ENCODE measurements at places on chromosomes 12 and 14.

GRCh38 chr14:46399049-46399448 is 252.5 kb downstream of the RPL10L start:
- DNase-seq = no peak

GRCh38 chr14:24979725-24980239 is 70.2 kb downstream of the STXBP6 start:
- DNase-seq = no peak

DNA sequence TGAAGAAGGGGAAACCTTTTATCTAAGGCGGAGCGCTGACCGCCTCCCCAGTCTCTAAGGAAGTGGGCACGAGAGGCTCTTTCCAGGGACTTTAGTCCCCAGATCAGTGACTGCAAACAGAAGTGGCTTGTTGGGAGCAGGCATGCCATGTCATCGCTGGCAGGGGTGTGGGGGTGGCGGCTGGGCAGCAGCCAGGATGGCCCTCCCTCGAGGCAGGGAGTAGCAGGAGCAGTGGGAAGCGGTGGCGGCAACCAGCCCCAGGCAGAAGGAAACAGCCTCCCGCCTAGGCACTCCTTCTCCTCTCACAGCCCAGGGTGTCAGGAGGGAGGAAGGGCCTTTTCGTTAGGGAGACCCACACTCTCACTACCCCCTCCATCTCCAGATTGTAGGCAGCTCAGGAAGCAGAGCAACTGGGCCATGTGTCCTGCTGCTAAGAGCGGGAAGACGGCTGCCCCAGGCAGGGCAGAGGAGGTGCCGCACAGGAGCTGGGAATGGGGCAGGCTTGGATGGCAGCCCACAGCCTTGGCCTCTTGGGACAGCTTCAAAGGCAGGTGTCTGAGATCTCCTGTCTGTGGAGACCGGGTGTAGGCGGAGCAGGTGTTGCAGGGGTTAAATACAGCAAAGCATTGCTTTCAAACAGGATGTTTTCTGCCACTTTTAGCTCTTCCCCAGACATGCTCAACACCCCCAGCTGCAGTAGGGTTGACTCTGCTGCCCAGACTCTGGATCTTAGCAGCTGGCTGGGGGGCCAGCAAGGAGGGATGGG is 21.8 kb downstream of the VDR start:
- peak; percentile 61 for DNase-seq

DNA sequence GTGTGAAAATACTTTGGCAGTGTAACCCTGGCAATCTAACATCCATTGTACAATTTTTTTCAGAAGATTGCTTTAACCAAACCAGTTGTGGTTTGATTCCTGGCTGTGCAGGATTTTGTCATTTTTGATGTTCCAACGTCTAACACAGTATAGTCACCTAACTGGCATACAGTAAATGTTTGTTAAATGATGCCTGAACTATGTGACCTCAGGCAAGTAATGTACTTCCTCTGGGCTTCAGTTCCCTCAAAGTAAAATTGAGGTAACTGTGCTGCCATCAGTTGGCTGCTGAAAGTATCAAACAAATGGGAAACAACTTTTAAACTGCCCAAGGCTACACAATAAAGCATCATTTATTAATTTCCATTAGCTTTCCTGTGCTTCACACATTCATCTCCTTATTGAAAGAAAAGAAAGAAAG is 4.3 kb downstream of the TM7SF3 start:
- no peak for DNase-seq

- no peak for DNase-seq
Observed at GRCh38 chr12:256958-257357, 5.7 kb downstream of the SLC6A13 start.

DNA sequence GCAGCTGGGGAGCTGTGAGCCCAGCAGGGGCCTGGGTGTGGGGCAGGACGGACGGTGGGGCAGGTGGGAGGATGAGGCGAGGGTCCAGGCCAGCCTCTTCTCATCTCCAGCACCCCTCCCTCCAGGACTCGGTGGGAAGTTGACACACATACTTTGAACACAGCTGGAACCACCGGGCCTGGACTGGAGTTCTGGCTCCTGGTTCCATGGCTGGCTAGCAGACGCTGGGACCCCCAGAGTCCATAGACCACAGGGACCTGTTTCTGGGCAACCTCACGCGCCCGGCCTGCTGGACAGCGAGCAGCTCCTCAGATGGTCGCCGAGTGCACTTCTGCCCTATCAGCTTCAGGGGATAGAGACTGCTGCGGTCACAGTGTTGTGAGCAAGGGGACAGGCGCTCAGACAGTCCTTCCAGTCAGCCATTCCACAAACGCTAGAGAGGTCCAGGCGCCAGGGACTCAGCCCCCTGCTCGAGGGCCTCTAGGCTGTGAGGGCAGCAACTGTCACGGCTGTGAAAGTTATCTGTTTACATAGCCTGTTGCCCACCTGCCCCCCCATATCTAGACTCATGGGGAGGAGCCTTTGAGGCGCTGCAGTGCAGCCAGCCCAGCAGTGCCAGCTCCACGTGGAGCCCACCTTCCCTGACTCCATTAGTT is 25.2 kb downstream of the TCHP start:
- no peak for DNase-seq

DNA sequence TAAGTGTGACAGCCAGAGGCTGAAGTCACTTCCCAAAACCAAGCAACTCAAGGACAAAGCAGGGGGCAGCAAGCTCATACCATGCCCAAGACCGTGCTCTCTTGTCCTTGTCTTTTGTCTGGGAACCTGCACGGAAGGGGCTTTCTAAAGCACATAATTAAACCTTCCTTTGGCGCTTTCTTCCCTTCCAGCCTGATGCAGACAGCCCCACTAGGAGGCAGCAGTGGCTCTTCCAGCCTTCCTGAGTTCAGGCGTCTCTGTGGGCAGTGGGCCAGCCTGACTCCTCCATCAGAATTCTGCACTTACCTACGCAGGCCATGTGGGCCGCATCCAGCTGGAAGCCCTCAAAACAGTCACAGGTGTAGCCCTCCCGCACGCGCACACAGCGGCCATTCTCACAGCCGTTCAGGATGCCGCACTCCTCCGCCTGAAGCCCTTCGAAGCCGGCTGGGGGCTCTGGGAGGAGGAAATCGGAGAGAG is 7.6 kb downstream of the ISCA2 start:
- DNase-seq = peak; percentile 87

DNA sequence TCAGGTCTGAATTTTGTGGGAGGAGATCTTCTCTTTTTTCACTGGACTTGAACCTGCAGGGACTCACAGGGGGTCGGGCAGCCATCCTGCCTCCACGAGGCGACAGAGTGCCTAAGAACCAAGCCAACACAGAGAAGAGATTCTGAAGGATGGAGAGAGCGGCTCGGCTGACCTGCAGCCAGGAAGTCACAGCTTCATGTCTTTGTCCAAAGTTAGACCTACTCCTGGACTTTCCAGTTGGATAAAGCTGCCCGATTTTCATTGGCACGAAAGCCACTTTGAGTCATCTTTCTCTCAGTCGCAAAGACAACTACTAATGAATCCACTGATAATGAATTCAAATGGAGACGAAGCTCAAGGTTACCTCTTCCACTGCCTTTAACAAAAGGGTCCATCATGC is 106.8 kb downstream of the FOXN3 start:
- no peak for DNase-seq

DNA sequence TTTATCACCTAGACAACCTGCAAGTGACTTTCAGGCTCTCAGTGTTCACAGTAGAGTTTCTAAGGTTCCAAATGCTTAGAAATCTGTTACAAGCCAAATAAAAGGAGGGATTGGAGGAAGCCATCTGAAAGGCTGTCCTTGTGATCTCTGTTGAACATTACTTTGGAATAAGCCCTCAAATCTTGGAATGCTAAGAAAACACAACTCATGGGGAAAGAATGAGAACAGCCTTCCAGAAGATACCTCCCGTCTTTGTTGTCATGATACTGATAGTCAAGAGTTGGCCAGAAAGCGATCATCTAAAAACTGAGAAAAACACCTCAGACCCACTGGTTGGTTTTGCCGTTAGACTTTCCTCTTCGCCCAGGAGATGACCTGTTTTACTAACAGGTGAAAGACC is 44.4 kb upstream of the KCNK13 start:
- no peak for DNase-seq

GRCh38 chr12:26721800-26722199 is 111.2 kb downstream of the ITPR2 start:
- no peak for DNase-seq

GRCh38 chr12:92736605-92737004 is 33.8 kb downstream of the PLEKHG7 start:
- DNase-seq = no peak

- peak; percentile 61 for DNase-seq
Observed at GRCh38 chr14:57732463-57733285, 133.2 kb downstream of the SLC35F4 start.

GRCh38 chr14:49992901-49993339 is 100.0 kb downstream of the ARF6 start:
- no peak for DNase-seq

All from femur (tissue), 1 donor.